HFF-Myc (cell line): ENCODE measurements at places on chromosomes 12 and 14.

- no peak for DNase-seq
Measured at GRCh38 chr12:6961695-6962284, 8.7 kb downstream of the PHB2 start.

- no peak for DNase-seq
Measured at GRCh38 chr12:118126119-118126757, 9.7 kb upstream of the PEBP1 start.

DNA sequence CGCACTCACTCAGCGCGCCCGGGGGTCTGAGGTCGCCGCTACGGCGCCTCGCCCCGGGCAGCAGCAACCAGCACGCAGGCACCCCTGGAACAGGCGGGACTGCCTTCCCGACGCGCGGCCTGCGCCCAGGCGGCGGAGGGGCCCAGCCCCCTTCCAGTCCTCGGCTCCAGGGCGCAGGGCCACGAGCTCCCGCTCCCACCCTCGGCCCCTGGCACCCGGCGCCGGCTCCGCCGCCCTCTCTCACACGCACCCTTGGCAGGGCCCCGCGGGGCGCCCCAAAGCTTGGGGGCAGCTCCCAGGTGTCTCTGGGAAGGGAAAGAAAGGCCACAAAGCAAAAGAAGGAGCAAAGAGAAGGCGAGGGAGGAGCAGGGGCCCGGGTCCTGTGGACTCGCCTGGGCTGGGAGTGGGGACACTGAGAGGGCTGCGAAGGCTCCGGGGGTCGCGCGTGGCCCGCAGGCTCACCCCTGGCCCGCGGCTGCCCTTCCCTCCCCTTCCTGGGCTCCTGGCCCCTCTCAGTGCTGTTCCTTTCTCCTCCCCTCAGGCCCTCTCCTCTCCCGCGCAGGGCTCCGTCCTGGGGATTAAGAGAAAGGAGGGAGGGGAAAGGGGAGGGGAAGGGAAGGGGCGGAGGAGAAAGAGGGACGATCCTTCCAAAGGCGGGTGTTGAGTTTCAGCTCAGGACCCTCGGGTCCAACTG, 907 bp upstream of the EFS start:
- peak; percentile 38 for DNase-seq

DNA sequence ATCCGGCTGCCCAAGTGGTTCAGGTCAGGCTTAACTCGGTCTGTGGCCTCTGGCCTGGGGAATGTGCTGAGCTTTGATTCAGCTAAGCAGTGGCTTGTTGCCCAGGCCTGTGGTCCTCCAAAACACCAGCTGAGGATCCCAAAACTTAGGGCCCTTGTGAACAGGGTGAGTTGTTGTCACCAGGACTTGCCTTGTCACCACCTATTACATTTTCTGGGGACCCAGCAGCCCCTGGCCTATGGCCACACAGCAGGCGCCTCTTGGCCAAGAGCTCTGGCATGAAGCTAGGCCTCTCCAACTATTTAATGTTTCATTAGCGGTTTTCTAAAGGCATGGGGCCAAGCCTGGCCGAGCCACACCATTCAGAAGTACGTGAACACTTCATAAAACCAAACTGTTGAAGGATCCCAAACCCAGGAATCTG, 343.7 kb downstream of the CACNA1C start:
- DNase-seq, result no peak

DNA sequence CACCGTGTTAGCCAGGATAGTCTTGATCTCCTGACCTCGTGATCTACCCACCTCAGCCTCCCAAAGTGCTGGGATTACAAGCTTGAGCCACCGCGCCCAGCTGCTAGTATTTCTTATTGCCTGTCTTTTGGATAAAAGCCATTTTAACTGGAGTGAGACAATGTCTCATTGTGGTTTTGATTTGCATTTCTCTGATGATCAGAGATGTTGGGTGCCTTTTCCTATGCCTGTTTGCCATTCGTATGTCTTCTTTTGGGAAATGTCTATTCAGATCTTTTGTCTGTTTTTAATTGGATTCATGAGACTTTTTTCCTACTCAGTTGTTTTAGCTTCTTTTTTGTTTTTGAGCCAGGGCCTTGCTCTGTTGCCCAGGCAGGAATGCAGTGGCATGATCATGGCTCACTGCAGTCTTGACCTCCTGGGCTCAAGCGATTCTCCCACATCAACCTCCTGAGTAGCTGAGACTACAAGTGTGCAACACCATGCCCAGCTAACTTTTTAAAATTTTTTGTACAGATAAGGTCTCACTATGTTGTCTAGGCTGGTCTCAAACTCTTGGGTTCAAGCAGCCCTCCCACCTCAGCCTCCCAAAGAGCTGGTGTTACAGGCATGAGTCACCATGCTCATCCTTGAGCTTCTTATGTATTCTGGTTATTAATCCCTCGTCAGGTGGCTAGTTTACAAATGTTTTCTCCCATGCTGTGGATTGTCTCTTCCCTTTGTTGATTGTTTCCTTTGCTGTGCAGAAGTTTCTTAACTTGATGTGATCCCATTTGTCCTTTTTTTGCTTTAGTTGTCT, 65.9 kb downstream of the ACACB start:
- no peak for DNase-seq

GRCh38 chr12:80802652-80803400, 86.1 kb downstream of the MYF5 start:
- no peak for DNase-seq

DNA sequence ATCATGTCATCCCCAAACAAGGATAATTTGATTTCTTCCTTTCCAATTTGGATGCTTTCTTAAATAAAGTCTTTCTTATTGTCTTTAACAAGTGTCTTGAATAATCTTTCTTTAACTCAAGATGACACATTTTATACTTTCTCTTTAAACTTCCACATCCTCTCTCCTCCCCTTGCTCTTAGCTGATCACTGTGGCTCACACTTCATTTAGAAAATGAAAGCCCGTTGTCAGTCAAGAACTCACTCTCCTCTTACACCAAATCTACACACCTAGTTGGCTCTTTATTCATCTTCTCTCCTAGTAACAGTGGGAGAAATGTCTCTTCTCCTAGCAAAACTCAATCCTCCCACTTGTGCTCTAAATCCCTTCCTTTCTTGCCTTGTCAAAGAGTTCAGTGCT, 10.4 kb upstream of the RMST start:
- no peak for DNase-seq

- DNase-seq, result no peak
Measured at GRCh38 chr14:68523989-68524725, 268.7 kb downstream of the ZFP36L1 start.

DNA sequence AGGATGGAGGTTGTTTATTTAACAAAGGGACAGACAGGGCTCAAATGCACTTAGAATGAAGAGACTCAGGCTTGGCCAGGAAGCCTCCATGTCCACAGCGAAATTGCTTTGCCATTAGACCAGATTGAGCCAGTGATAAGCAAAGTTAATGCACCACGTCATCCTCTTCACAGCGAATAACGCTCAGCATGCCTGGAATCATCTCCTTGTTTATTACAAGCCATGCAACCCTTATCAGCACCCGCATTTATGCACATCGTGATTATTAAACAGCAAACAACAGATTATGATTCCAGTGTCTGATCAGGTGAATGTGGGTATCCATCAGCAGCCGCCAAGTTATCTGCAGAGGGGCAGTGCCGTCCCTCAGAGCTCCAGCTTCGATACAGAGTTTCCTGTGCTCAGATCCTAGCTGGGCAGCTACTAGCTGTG, 175.0 kb upstream of the TMEM132C start:
- DNase-seq, result no peak

GRCh38 chr14:53921027-53921426, 35.6 kb downstream of the BMP4 start:
- no peak for DNase-seq

GRCh38 chr14:88975043-88975830, 150.8 kb downstream of the TTC8 start:
- DNase-seq, result no peak
